Eye (tissue), 1 donor: ENCODE measurements at places on chromosomes 7 and 10.

DNA sequence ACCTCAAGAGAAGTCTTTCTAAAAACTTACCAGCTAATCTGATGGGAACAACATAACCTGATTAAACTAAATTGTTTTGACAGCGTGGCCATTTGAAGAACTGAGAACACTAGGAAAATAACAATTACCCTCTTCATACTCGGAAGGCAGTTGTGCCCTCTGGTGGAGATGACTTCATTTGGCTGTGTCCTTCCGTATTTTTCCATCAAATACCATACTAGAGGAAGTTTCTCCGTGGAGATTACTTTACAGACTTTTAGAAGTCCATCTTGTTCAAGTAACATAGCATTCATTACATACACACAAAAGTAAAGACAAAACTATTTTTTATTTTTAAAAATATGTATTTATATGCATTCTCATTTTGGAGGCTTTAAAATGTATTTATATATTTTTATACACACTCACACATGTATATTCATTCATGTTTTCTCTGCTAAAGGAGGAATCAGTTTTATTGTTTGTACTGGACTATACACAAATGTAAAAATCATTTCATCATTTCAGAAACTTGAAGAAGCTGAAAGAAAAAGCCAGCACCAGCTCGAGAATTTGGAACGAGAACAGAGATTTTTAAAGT lies 25.2 kb downstream of the SMNDC1 start:
- DNase-seq = peak; percentile 89

DNA sequence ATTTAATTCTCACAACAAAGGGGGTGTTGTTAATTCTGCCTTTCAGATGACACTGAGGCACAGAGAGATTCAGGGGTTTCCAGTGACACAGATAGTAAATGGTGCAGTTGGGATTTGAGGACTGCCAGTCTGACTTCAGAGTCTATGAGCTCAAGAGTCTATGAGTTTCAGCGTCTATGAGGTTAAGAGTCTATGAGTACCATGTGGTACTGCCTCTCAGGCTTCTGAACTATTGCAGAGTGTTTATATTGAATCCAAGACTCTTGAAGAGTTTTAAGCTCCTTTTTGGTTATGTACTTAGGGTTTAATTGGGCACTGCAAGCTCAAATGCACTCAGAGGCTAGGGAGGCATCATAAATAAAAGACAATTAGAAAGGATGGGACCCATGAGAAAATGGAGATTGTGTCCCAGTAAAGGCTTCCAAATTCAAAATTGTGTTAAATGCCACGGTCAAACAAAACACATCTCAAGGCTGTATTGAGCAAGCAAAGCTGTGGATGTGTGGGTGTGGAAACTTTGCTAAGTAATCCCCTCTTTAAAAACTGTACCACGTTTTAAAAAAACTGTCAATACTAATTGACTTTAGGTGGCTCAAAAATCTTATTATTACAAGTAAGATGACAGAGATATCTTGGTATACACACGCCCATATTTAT lies 123.9 kb upstream of the FAM171A1 start:
- no peak for DNase-seq

DNA sequence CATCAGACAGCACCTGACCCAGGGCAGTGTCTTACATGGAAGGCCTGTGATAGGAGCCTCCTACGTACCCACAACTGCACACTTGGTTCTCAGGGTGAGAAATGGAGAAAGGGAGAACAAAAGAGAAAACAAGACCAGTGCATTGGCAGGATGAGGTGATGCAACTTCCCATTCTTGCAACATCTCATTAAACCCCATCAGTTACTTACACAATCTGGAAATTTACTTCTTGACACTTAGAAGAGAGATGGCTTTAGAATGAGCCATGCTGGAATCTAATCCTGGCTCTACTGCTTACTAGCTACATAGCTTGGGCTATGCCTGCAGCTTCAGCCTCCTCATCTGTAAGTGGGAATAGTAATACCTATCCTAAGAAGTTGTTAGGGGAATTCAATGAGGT lies 391.7 kb downstream of the KCNMA1 start:
- DNase-seq = no peak

DNA sequence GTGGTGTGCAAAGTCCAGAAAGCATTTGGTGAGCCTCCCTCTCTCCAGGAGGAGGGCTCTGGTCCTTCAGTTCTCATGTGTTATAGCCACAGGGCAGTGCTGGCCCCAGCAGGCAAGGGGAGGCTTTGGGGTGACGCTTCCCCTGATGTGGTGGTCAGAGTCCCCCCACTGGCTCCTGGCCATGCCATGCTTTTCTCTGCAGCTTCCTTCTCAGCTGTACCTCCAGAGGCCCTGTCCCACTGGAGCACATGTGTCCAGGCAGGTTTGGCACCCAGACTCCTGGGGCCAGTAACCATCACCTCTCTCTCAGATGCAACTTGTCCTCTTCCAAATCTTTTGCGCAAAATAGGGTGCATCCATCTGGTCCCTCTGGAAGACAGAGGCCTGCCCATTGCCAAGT lies 233.0 kb upstream of the ZNF32 start:
- no peak for DNase-seq
